H1 (cell line): ENCODE measurements at places on chromosomes 3 and 15.

GRCh38 chr3:177026505-177027277, 170.6 kb downstream of the TBL1XR1 start:
- DNase-seq: no peak

GRCh38 chr3:38985581-38985980, 66.2 kb downstream of the SCN11A start:
- DNase-seq: no peak

DNA sequence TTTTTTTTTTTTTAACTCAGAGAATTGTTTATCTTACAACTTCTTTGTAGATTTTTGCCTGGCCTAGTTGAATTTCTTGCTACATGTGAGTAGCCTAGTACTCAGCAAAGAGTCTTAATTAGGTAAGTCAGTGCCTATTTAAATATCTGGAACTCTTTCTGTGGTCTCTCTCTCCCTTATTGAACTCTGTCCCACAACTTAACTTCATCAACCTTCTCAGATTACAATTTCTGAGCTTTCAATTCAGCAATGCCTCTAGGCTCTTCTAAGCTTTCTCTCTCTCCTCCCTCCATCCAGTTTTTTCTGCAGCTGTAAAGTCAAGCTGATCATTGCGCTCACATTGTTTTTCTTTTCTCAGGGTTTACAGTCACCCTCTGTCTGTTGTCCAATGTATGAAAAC, 517.6 kb upstream of the ROBO1 start:
- no peak for DNase-seq

DNA sequence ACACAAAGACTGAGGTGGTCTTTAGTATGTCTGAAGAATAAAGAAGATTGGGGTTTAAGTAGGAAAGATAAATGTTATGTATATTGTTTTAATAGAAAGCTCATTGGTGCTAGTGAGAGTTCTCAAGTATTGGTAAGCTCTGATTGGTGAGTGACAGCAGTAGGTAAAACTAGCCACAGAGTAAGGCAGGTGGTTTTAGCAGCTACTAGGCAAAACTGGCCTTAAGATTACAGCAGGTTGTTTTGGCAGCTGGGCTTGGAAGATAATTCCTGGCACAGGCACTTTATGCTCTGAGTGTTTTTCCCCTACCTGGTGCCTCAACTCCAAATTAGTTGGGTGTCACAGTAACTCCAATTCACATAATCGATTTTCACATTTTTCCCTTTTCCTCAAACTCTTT, 66.3 kb downstream of the STAG1 start:
- DNase-seq: no peak

GRCh38 chr3:71087143-71088018, 496.1 kb downstream of the FOXP1 start:
- no peak for DNase-seq

DNA sequence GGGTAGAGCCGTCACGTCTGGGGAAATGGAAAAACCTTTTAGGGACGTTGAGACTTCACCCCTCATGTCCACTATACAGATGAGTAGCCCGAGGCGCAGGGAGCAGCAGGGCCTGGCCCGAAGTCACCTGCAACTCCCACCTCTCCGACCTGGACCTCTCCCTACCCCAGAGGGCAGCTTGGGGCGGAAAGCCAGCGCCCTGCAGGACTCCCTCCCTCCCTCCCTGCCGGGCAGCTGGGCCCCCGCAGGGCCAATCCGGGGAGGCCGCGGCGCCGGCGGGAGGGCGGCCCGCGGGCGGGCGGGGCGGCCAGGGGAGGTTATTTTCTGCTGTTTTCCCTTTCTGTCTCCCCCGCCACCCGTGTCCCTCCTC, 2.0 kb downstream of the WNT7A start:
- DNase-seq: no peak

DNA sequence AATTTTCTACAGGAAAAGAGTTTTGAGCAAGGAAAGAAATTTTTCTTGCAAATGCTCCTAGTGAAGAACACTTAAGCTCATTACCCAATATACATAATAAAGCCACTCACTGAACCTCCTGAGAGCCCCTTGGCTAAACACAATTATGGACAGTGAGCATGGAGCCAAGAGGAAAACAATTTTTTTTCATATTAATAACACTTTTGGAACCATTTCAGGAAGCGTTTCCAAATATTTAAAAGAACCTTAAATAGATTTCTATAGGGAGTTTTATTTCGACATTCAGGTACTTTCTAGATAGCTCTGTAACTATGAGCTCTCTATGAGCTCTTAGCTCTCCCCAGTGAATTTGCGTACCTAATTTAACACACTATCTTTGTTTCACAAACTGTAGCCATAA, 581.1 kb downstream of the ZNF385D start:
- DNase-seq: no peak

- DNase-seq: no peak
Observed at GRCh38 chr3:131236421-131236820, 145.2 kb upstream of the NUDT16 start.

GRCh38 chr3:120503727-120504616, 53.2 kb upstream of the FSTL1 start:
- peak; percentile 33 for DNase-seq

DNA sequence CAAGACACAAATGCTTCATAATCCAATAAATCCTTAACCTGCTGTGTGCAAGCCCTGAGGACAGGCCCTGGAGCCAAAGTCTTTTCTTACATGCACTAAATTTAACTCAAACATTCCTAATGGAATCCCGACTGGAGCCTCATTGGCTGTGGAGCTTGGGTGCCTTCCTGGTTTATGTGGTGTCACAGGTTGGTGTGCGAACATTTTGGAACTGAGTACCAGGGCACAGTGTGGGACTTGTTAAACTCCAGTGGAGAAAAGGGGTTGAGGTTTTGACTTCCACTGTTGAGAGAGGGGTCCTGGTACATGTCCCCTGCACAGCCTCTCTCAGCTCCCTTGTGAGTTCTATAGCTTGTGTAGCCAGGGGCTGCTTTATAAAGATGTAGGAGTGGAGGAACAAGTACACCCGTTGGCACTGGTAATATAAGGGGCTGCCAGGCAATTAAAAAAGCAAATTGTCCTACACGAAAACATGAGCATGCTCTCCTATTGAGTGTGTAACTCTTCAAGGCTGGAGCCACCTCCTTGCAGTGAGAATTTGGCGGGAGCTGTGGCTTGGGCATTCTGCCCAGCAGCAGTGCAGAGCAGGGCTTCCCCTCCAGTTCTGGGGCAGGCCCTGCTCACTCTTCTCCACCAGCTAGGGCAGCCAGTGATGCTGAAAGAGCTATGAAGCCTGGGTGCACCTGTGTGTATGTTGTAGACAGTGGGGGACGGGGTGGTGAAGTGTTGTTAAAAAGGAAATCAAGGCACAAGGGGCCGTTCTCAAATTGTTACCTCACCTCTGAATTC, 218.1 kb downstream of the CLSTN2 start:
- DNase-seq: no peak

DNA sequence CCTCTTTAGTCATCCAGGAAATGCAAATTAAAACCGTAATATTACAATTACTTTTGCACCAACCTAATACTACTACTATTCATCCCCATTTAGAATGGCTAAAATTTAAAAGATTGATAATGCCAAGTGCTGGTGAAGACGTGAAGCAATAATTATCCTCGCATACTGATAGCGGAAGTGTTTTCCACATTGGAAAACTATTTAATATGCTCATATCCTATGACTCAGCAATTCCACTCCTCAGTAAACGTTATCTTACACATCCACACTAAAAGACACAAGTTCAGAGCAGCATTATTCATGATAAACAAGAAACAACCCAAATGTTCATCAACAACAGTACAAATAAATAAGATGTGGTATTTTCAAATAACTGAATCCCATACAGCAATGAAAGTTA, 70.6 kb downstream of the VPS13C start:
- DNase-seq: no peak

GRCh38 chr3:196726788-196727675, 12.6 kb upstream of the PAK2 start:
- no peak for DNase-seq
